Myocyte (in vitro differentiated cells): ENCODE measurements at places on chromosomes 3 and 15.

DNA sequence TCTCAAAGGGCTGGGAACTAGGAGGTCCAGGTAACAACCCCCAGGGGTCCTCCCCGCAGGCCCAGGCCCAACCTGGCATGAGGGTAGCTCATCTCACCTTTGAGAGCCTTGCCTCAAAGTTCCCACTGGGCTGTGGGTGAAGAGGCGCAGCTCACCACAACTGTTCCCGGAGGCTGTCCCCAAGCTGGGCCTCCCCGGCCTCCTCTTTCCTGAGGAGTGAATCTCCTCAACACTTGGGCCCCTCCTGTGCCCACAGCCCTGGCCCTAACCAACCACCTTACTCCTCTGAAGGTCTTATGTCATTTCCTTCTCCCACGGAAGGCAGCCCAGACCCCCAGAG, 27.5 kb upstream of the CORO2B start:
- no peak for DNase-seq

DNA sequence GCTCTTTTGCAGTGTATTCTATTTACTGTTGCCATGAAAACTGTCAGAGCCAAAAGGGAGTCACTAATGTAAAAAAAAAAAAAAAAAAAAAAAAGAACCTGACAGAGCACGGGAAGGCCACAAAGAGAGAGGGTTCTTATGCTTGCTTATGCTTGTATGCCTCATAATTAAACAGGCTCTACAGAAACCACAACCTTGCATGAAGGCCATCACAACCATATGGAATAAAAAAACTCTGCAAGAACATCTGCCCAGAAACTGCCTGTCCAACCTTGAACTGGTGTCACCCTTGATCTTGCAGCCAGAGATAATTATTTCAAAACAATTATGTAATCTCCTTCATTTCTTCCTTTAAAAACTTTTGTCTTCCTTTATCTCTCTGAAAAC, 50.1 kb downstream of the CFAP20DC start:
- DNase-seq: no peak

- DNase-seq: no peak
Measured at GRCh38 chr3:129320261-129320660, 41.6 kb downstream of the HMCES start.

DNA sequence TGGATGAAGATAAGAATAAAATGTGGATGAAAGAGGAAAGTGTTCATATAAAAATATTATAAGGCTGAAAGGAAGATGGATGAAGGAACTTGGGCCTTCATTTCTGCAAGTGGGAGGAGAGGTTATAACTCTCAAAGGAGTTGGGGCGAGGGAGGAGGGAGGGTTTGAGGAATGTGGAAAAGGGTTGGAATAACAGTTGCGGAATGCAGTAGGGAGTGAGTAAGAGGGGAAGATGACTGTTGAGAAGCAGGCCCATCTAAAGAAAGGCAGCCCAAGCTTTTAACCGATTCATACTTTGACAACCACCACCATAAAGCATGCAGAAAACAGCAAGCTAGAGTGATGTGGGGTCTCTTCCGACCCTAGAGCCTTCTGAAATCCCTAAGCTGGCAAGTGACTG, 8.3 kb upstream of the TM4SF4 start:
- peak; percentile 91 for DNase-seq

DNA sequence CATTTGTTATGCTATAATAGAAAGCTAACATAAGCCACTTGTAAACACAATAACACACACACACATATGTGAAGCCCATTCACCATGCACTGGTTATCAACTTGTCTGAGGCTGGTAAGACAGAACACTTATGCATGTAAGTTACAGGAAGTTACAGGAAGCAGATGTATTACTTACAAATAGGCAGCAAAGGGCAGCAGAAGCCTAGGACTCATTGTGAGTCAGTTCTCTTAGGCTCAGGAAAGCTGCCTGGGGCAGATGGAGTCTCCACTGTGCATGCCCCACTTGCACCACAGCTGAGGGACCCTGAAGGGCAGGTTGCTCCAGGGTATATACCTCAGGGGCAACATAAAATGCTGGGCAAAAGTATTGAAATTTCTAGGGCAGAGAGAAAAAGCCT, 748.8 kb upstream of the CCDC54 start:
- DNase-seq: no peak

- DNase-seq: peak; percentile 73
Measured at GRCh38 chr3:175346573-175347356, 487.6 kb downstream of the NAALADL2 start.

GRCh38 chr3:132283440-132283839, 33.8 kb upstream of the ACP3 start:
- DNase-seq: peak; percentile 7

- DNase-seq: peak; percentile 92
Measured at GRCh38 chr3:193829781-193830180, 236.8 kb downstream of the OPA1 start.

DNA sequence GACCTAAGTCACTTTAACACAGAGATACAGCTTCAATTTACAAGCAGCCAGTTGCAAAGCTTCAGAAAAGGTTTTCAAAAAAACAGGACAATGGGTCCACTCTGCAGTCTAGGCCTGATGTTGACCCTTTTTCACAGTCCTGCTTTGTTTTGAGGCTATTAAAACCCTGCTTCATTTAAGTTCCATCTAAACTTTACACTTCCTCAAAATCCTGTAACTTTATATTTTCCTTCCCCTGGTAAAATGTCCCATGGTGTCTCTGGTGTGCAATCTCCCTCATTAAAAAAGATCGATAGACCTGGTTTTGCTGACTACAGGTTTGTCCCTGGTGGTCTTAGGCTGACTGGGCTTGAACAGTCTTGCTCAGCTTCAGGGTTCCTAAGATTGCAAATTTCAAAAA, 5.1 kb upstream of the RPL14 start:
- no peak for DNase-seq

DNA sequence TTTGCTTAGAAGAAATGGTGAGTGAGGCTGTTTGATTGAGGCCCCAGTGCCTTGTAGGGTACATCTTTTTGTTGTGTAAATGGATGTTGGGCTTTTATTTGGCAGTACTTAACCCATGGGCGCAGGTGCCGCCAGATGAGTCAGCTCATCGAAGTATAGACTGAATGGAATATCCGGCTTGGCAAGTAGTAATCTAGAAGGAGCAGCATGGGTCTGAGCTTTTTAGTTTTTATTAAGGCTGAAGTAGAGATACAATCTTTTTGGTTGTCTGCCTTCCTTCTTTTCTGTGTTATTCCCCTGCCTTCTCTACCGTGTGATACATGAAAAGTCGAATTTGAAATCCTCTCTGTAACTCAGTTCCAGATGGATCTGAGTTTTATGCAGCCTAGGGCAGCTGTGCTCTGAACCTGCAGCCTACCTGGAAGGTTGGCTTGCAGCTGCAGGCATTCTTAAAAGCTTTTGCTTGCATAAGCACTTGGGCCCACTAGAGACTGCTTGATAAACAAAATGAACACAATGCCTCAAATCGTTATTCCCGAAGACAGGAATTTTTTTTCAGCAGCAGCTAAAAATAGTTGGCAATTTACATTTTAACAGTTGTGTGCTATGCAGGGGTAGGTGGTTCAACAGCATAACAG, 177.5 kb upstream of the CGNL1 start:
- DNase-seq: no peak

GRCh38 chr3:12904951-12905315, 63.6 kb upstream of the RPL32 start:
- no peak for DNase-seq

DNA sequence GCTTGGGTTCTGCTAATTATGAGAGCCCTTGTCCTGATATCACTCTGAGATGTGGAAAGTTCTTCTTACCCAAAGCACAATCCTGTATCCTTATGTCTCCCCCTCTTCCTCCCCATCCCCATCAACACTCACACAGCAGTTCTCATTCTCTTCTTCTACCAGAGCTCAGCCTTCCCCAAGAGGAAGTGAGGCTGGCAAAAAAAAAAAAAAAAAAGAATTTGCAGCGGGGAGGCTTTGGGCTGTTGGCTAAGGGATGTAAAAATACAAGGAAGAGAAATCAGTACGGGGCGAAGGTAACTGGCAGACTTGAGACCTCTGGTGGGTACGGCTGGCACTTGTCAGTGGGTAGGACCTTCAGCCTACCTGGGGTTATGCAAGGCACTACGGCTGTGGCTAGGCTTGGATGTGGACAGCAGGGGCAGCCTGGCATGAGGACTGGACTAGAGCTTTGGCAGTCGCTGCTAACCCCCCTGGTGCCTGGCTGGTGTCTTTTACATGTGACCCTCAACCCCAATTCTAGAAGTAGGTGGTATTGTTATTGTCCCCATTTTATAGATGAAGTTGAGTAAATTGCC, 5.4 kb downstream of the VIPR1 start:
- DNase-seq: no peak

GRCh38 chr15:54101664-54102270, 123.5 kb downstream of the UNC13C start:
- DNase-seq: no peak

DNA sequence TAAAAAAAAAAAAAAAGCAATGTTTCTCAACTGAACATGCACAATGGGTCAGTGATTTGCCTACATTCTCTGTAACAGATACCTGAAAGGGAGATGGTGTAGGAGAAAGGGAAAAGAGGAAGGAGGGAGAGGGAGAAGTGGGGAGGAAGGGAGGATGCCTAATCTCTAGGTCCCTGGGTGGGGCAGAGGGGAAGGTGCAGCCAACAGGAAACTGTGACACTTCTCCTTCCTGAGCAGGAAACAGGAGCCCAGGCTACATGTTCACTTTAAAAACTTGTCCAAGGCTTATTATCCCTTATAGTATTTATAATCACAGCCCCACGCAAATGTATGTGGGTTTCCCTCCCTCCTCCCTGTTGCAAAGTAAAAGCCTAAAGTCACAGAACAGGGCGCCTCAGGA, 137.9 kb downstream of the MINAR1 start:
- DNase-seq: no peak

DNA sequence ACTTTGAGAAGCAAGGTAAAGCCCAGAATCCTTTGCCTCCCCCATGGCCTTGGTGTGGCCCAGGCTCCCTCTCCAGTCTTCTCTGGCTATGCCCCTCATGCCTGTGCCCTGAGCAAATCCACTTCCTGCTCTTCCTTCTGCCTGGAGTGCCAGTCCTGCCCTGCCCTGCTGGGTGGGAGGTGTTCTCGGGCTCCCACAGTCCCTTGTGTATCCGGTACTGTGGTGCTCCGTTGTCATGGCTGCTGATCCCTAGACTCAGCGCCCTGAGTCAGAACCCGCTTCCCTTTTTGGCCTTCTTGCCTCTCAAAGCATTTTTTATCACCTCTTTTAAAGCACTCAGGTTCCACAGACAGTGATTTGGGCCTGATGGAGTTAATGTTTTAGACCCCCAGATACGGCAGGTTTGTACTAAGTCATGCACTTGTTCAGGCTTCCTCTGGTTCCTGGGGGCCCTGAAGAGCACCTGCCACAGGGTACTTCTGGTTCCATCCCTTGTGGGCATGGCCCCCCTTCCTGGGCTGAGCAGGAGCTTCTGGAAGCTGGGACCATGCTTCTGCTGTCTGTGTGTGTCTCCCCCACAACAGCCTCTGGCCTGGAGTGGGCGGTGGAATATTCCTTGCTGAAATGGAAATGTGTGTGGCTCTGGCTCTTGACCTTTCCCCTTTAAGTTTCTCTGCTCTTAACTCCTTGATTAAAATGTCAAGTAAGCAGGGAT, 29.6 kb upstream of the ADAMTS7 start:
- peak; percentile 61 for DNase-seq

- no peak for DNase-seq
Measured at GRCh38 chr15:29687204-29687815, 135.0 kb downstream of the TJP1 start.
